Fibroblast of pulmonary artery (primary cell): ENCODE measurements at places on chromosomes 5 and 9.

GRCh38 chr9:101326501-101326900, 58.3 kb downstream of the BAAT start:
- DNase-seq, result no peak

DNA sequence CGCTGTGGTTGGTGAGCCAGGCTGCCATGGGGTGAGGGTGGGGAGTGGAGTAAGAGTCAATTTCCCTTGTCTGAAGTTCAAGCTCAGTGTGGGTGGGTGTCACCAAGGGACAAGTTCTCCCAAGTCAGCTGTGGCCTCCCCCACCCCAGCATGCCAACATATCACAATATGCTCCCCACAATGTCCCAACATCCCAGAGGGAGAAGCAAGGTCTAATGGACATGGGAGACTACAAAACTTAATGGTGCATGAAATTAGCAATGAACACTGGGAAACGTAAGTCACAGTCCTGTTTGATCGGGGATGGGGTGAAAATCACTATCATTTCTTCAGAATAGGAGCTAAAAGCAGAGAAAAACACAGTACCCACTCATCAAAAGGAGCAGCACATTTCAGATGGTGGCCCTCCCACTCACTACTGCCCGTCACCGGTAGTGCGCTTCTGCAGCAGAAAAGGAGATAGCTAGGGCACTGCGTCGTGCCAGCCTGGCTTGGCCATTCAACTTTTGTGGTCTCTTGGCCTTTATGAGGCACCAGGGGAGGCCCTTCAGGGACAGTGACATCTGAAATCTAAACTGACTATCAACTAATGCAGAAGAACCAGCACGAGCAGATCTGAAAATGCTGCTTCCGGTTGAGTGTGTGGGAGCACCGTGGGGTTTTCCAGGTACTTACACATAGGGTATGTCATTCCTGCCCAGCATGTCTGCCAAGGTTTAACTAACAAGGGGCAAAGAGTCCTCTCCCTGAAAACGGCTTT, 20.5 kb upstream of the NDFIP1 start:
- no peak for DNase-seq

GRCh38 chr5:150848271-150848670, 1.9 kb downstream of the IRGM start:
- DNase-seq, result no peak

- no peak for DNase-seq
These were observed 924.8 kb upstream of the PTPRD start for GRCh38 chr9:11537566-11537965.

GRCh38 chr9:128375865-128376264, 4.7 kb downstream of the URM1 start:
- DNase-seq, result no peak

DNA sequence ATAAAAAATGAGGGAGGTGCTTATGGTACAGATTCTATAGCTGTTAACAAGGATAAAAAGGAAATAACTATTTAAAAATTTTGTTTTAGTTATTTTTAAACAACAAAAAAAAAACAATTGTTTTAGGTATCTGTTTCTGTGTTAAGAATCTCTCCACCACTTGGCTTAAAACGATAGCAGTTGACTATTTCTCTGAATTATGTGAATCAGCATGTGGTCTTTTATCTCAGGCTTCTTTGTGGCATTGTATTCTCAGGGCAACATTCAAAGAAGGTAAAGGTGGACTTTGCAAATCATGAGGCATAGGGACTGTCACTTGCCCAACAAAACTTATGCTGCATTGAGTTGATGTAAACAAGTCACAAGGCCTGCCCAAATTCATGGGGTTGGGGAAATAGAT, 55.2 kb downstream of the ERBIN start:
- DNase-seq, result no peak

- DNase-seq, result no peak
These were observed 709 bp downstream of the FANCG start for GRCh38 chr9:35079041-35079425.

DNA sequence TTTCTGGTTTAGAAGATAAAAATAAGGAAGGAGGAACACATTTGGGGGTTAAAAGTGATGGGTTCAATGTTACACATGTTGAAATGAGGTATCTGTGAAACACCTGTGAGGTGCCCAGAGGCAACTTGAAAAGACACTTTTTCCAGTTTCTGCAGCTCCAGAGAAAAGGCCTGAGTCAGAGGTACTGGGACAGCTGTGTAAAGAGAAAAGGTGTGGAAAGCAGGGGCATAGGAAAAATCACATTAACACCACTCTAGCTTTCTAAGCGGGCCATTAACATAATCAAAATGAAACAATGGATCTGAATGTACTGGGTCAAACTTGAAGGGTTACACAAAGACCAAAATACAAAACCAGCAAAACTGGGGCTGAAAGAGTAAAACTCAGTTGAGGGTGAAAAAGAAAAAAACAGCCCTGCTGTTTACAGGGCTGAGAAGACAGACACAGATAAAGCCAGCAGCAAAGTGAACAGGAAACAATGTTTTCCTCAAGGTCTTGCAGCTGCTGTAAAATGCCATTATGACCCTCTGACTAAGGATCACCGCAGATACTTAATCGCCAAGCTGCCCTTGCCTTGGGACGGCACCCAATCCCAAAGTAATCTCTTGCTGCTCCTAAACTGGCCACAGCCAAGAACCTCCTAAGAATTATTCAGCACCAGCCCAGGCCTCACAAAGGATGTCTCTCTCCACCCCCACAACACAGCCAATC, 104.7 kb downstream of the DROSHA start:
- peak; percentile 22 for DNase-seq

- peak; percentile 84 for DNase-seq
These were observed 28.0 kb upstream of the ADAM19 start for GRCh38 chr5:157603333-157604190.

- DNase-seq, result no peak
These were observed 368 bp downstream of the SURF1 start for GRCh38 chr9:133355881-133356357.

DNA sequence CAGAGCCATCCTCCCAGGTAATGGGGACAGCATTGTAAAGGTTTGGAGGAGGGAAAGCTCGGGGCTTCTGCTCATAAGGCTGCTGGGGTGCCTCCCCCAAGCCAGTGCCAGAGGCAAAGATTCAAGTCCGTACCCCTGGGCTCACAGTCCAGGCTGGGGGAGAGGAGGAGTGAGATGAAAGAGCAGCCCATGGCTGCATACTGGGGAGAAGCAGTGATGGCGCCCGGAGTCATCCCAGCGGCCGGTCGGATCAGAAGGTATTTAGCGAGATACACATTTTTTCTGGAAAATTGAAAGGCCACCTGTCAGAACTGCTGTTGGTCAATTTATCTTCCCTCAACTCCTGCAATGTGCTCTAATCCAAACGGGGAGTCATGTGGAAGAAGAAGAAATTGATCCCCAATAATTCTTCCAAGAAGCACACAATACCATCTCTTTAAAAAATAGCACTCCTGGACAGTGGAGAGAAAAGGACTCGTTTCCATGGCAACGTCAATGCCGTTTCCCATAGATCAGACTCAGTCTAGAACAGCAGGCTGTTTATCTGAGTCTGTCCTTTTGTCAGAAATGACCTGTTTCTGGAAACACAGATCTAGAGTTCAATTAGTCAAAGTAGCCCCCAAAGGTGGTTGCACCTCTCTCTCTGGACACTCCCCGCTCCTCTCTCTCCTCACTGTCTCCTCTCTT, 65.9 kb downstream of the NSG2 start:
- DNase-seq, result no peak

DNA sequence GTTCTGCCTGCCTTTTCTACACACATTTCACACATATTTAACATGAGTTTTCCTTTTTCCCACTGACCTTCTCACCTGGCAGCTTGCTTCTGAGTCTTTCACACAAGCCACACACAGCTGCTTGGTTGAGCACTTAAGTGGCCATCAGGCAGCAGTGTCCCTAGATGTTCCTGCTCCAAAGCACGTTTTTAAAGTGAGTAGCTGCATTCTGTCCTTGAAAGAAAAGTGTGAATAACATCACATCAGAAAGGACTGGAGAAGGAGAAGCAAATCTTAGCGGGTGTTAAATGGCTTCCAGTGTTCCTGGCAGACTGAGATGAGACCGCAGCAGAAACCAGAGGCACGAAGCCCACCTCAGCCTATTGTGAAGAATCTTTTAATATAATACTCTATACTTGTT, 209.2 kb upstream of the IRX4 start:
- no peak for DNase-seq

- no peak for DNase-seq
These were observed 15.8 kb downstream of the ERGIC1 start for GRCh38 chr5:172849606-172850453.

DNA sequence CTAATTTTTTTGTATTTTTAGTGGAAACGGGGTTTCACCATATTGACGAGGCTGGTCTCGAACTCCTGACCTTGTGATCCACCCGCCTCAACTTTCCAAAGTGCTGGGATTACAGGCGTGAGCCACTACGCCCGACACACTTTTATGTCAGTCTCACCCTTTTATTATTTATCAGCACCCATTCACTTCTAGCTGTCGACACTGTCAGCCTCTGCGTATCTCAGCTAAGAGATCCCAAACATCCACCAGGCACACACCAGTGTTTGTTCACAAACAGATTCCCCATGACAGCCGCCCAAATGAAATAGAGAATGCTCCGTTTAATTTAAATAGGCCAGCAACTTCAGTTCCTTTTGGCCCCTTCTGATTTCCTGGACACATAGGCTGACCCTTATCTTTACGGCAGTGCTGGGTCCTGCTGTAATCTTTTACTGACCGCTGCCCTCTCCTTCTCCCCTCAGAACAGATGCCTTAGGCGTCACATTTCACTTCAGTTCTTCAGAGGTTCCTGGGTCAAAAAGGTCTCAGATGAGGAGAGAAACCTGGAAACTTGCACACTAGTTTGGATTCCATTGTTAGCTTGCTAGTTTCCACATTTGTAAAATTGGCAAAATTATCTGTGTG, 43.1 kb upstream of the CKMT2 start:
- no peak for DNase-seq

DNA sequence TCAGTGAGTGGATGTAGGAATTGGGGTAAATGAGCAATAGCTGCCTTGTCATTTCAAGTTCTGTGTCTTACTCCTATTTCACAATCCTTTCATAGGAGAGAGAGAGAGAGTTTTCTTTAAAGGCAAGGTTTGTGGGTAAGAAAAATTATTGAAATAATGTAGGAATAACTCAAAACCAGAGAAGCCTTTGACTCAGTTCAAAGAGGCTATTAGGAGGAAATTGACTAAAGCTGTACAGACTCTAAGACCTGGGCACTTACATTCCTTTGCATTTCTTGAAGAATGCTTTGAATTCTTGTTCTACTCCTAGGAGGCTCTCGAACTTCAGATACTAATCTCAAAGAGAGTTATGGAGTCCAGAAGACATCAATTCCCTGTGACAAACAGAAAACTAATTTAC, 257.1 kb downstream of the FBXL7 start:
- peak; percentile 44 for DNase-seq

GRCh38 chr5:32201122-32201753, 27.1 kb upstream of the GOLPH3 start:
- DNase-seq, result peak; percentile 69

- no peak for DNase-seq
These were observed 2.8 kb upstream of the IL3 start for GRCh38 chr5:132057498-132058255.

DNA sequence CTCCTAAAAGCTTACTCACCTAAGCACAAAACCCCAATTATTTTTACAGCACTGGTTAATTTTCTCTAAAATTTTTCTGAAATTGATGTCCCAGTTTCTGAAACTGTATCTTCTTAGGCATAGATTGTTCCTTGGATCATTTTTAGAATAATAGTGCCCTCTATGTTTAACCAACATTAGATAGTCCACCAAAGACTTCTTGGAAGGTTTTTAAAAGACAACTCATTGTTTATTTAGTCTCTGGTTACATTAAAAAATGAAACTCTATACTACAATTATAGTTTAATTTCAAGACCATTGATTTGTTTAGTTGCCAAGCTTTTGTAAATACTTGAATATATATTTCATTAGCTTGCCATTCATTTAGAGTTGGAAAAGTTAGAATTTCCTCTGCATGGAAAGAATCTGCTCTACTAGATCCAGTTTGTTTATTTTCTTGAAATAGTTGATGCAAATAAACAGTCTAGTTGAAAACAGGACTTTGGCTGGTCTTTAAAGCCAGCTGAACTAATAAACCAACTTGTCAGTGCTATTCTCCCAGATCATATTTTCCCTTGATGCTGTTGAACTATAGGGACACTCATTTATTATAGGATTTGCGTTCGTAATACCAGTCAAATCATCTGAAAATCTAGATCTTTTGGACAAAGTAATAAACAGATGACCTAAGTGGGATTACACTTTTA, 990.5 kb downstream of the TLE1 start:
- DNase-seq, result no peak

GRCh38 chr5:91359962-91360609, 23.0 kb downstream of the ARRDC3 start:
- DNase-seq, result no peak

- DNase-seq, result no peak
These were observed 81.4 kb downstream of the CD180 start for GRCh38 chr5:67115246-67115645.

- peak; percentile 55 for DNase-seq
These were observed 61.2 kb upstream of the JAK2 start for GRCh38 chr9:4923580-4924544.

DNA sequence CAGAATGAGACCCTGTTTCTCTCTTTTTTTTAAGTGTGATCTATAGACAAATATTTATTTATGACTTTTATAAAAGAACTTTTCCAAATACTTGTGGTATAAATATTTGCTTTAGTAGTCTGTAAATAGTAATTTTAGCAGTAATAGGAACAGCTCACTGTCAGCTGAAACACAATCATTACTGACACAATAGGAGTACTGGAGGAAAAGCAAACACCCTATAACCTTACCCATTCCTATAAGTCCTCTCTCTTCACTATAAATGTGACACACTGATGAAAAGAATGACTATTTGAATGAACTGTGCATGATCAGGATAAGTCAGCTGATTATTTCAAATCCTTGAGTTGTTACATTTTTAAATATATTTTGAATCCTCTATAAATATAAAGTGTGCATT, 72.4 kb downstream of the CDH12 start:
- no peak for DNase-seq

DNA sequence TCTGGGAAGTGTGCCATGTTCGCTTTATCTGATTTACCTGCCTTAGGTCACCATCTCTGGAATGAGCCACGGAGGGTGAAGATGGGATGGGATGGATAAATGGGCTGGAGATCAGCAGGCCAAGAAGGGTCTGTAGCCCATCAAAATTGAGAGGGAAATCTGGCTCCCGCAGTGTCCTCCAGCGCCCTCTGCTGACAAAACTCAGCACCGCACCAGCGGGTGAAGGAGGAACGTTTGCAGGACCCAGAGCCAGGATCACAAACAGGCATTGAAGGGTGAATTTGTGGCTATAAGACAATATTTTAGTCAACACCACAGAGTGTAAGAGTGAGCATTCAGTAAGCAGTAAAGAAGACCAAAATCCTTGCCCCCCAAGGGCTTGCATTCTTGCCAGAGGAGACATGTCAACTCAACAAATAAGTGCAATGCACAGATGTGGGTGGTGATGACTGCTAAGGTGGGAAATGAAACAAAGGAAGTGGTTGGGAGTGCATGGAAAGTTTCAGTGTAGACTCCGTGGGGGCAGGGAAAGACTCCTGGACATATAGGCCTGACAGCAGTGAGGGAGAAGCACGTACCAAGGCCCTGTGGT, 124.4 kb downstream of the TENT4A start:
- no peak for DNase-seq

- peak; percentile 1 for DNase-seq
These were observed 93.4 kb upstream of the IRX4 start for GRCh38 chr5:1975898-1976765.

GRCh38 chr5:177311723-177312648, at the start of gene MXD3:
Gene MXD3 (minus strand): TSS chr5:177311898. CDS start chr5:177311830, 68 bp downstream.
- peak; percentile 91 for DNase-seq
